ENCODE measurements at places on chromosomes 13 and 19.

GRCh38 chr19:38700350-38700901, 43.8 kb downstream of the CAPN12 start:
- no peaks in the 10 kb centered on the region for H3K27me3 ChIP-seq
- no peak overlapping the region for H3K27ac ChIP-seq
- H3K36me3 ChIP-seq = no peaks in the 10 kb centered on the region
- no peak overlapping the region for H3K4me3 ChIP-seq

- H3K27ac ChIP-seq = no peak overlapping the region
- no peak overlapping the region for H3K4me3 ChIP-seq
- DNase-seq = no peak
- no peaks in the 10 kb centered on the region for H3K36me3 ChIP-seq
- no peaks in the 10 kb centered on the region for H3K4me1 ChIP-seq
- no peaks in the 10 kb centered on the region for H3K27me3 ChIP-seq
Measured at GRCh38 chr19:23470873-23471545, 75.7 kb upstream of the ZNF91 start.

DNA sequence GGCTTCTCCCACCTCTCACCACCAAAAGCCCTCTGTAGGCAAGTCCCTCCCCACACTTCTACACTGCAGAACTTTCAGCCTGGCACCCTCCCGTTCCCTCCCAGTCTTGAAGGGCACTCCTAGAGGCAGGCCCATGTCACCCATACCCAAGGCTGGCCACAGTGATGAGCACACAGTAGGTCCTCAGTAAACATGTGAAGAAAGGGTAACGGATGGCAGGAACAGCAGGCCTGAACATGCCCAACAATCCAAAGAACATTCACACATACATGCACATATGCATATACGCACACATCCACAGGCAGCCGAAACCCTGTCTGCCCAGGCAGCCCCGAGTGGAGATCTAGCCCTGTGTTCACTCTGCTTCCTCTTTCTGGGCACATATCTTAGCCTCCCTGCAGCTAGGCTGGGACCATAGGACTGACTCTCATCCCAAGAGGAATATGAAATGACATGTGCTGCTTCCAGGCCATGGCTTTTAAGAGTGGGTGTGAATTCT, 55.2 kb downstream of the CEBPG start:
- H3K4me3 ChIP-seq = no peak overlapping the region
- H3K36me3 ChIP-seq = no peaks in the 10 kb centered on the region
- no peak overlapping the region for H3K27ac ChIP-seq
- DNase-seq = no peak

GRCh38 chr13:49020940-49021553, 45.3 kb downstream of the FNDC3A start:
- no peak overlapping the region for H3K4me3 ChIP-seq
- no peak overlapping the region for H3K27ac ChIP-seq
- no peaks in the 10 kb centered on the region for H3K27me3 ChIP-seq
- no peaks in the 10 kb centered on the region for H3K4me1 ChIP-seq

DNA sequence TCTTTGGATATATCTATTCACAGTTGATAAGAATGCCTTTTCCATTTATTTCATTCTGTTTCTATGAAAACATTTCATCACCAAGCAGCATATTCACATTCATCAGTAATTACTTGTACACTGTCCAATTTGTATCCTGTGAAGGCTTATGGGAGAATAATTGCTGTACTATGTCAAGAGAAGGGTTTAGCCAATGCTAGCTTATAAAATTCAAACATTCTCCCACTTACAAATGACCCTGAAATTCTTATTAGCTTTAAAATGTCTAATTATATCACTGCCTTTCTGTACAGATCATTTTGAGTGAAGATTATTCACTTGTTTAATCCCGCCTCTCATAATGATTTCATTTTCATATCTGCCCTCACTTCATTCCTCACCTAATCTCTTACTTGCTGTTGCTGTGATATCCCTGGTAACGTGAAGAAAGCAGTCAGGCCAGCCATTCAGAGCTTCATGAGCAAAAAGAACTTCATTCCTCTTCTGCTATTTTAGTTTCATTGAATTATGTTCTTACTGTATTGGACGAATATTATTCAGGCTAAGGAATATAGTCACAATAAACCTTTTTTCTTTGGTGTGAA, 778.7 kb downstream of the OLFM4 start:
- no peak overlapping the region for H3K4me3 ChIP-seq
- H3K36me3 ChIP-seq = no peaks in the 10 kb centered on the region
- no peaks in the 10 kb centered on the region for H3K27me3 ChIP-seq
- H3K27ac ChIP-seq = no peak overlapping the region
- no peaks in the 10 kb centered on the region for H3K4me1 ChIP-seq
- no peak for DNase-seq

GRCh38 chr19:20482721-20483120, 82.9 kb downstream of the ZNF737 start:
- no peak overlapping the region for H3K4me3 ChIP-seq
- no peaks in the 10 kb centered on the region for H3K4me1 ChIP-seq
- no peaks in the 10 kb centered on the region for H3K27me3 ChIP-seq
- no peak for DNase-seq
- H3K27ac ChIP-seq = no peak overlapping the region

DNA sequence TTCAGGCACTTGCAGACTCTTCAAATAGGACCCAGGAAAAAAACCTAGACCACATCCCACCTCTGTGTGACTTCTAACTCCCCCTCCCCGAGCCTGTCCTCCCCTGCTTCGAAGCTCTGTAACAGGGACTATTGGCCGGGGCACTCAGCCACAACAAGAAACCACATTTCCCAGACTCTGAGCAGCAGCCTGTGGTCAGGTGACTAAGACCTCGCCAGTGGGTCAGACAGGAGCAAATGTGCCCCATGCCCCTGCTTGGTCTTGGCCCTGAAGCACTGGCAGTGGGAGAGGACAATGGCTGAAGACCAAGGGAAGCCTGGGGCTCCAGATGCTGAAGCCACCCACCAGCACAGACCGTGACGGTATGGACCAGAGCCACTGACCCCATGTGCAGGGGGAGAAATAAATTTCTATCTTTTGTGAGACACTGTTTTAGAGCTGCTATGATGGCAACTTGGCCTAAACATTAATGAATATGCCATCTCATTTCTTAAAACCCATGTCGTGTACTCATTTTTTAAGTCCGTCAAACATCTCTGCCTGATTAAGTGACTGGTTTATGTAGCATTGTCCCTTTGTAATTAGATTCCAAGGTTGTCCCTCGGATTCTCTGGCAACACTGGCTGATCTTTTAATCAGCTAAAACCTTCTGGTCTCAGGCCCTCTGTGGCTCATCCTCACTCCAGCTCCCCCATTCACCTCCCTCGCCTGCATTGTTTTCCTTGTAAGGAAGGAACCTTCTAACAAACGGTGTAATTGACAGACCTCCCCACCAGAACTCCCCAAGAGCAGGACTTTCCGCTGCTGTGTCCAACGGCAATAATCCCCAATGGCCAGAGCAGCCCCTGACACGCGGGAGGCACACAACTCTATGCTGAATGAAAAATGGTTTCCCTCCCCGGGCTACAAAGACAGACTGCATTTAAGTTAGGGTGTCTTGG, 98.4 kb downstream of the STK24 start:
- no peak overlapping the region for H3K4me3 ChIP-seq
- H3K4me1 ChIP-seq = peaks cover 73% of the 10 kb centered on the region
- H3K36me3 ChIP-seq = no peaks in the 10 kb centered on the region
- no peaks in the 10 kb centered on the region for H3K27me3 ChIP-seq
- H3K27ac ChIP-seq = peak overlapping the region; percentile 15

DNA sequence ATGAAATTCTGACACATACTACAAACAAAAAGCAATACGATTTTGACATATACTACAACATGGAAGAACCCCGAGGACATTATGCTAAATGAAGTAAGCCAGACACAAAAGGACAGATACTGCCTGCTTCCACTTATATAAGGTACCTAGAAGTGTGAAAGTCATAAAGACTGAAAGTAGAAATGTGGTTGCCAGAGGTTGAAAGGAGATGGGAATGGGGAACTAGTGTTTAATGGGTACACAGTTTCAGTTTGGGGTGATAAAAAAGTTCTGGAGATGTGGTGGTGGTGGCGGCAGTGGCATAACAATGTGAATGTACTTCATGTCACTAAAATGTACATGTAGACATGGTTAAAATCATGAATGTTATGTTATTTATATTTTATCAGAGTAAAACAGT, 12.1 kb upstream of the NDFIP2 start:
- no peaks in the 10 kb centered on the region for H3K27me3 ChIP-seq
- DNase-seq = no peak

- no peaks in the 10 kb centered on the region for H3K36me3 ChIP-seq
- H3K27me3 ChIP-seq = peaks cover 37% of the 10 kb centered on the region
- DNase-seq = no peak
- H3K4me3 ChIP-seq = no peak overlapping the region
- no peak overlapping the region for H3K27ac ChIP-seq
Measured at GRCh38 chr13:106350208-106350607, 185.3 kb downstream of the EFNB2 start.

GRCh38 chr13:76503766-76504165, 382.4 kb downstream of the KCTD12 start:
- DNase-seq = no peak
- peaks cover 6% of the 10 kb centered on the region for H3K4me1 ChIP-seq
- no peaks in the 10 kb centered on the region for H3K36me3 ChIP-seq
- no peaks in the 10 kb centered on the region for H3K27me3 ChIP-seq
- no peak overlapping the region for H3K27ac ChIP-seq

GRCh38 chr13:93687261-93687660, 460.7 kb downstream of the GPC6 start:
- H3K36me3 ChIP-seq = no peaks in the 10 kb centered on the region
- no peak overlapping the region for H3K4me3 ChIP-seq
- no peaks in the 10 kb centered on the region for H3K4me1 ChIP-seq
- H3K27ac ChIP-seq = no peak overlapping the region
- H3K27me3 ChIP-seq = no peaks in the 10 kb centered on the region

DNA sequence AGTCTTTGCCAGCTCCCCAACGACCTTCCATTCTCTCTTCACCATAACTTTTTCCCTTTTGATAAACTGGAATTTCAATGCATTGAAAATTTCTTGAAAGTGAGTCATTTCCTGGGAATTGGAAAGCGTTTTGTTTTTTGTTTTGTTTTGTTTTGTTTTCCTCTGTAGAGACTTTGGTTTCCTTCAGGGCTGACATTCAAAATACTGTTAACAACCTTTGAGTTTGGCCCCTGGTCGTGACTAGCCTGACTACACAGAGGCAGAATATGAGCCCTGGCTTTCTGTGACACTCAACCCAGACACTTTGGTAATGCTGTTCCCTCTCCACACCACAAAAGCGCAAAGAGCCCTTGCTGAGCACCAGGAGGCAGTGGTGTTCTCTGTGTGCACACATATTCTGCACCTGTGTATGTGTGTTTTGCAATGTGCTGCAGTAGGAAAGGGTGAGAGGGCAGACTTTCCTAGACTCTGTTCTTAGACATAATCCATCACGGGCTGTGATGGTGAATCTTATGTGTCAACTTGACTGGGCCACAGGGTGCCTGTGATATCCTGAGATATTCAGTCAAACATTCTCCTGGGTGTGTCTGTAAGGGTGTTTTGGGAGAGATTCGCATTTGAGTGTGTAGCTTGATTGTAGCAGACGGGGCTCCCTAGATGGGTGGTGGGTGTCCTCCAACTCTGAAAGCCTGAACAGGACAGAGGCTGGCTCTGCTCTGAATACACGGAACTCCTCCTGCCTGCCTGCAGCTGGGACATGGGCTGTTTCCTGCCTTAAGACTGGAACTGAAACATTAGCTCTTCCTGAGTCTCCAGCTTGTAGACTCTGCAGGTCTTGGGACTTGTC, 29.5 kb upstream of the ANKRD10 start:
- peak; percentile 72 for DNase-seq
- H3K27ac ChIP-seq = no peak overlapping the region
- H3K36me3 ChIP-seq = no peaks in the 10 kb centered on the region
- no peaks in the 10 kb centered on the region for H3K27me3 ChIP-seq
- H3K4me1 ChIP-seq = no peaks in the 10 kb centered on the region

DNA sequence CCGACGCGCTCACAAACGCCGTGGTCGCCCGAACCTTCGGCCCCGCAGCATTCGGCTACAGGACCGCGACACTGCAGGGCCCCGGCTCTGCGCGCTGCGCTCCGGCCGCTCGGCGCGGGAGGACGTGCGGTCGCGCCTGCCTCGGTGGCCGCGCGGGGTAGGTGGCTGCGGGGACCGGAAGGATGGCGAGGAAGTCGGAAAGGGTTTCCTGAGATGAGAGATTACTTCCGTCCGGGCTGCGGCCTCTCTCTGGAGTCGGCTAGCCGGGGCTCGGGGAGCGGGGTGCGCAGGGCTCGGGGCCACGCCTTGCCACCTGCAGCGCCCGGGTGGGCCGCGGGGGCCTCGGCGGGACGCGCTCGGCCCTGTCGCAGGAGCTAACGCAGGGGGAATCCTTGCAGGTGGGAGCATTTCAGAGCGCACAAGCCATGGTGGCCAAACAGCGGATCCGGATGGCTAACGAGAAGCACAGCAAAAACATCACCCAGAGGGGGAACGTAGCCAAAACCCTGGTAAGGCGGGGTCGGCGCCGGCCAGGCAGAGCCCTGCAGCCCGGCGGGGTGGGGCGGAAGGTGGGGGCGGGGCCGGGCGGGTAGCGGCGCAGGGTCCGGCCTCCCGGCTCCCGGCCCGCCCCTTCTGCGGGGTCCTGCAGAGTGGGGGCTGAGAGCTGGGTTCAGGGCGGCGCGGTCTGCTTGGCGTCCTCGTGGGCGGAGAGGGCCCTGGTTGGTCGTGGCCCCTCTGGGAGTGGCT, at the start of gene SERP2:
Gene SERP2 (plus strand): TSS at position 224 of the 747 bp plus-strand sequence. CDS start 202 bp downstream, at position 426.
- peak; percentile 84 for DNase-seq
- peaks cover 14% of the 10 kb centered on the region for H3K4me1 ChIP-seq
- H3K4me3 ChIP-seq = peak within 1 kb of the TSS; percentile 67
- H3K27me3 ChIP-seq = no peaks in the 10 kb centered on the region
